ENCODE measurements at places on chromosomes 5 and 9. TPM values are rescaled to one million over a fixed set of nuclear protein-coding genes. Genes with fewer than 3 reads are reported as not detected.

GRCh38 chr5:96826071-96826470, 18.3 kb upstream of the ERAP1 start:
- DNase-seq = no peak

GRCh38 chr5:107518616-107519015, 152.1 kb downstream of the EFNA5 start:
- DNase-seq = no peak

GRCh38 chr5:51386916-51387883, 4.0 kb downstream of the ISL1 start:
- DNase-seq = peak; percentile 10

DNA sequence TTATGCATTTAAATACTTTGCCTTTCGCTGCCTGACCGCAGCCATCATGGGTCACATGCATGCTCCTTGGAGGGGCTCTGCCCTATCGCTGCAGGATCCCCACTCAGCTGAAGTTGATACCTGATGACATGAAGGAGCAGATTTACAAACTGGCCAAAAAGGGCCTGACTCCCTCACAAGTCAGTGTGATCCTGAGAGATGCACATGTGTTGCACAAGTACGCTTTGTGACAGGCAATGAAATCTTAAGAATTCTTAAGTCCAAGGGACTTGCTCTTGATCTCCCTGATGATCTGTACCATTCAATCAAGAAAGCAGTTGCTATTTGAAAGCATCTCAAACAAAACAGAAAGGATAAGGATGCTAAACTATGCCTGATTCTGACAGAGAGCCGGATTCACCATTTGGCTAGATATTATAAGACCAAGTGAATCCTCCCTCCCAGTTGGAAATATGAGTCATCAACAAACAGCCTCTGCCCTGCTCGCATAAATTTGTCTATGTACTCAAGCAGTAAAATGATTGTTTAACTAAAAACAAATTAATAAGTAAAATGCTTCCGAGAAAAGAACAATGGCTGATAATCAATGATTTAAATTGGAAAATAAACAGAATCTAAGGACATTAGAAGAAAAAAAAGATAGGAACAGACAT, 41.6 kb upstream of the PPP2CA start:
- no peak for DNase-seq

DNA sequence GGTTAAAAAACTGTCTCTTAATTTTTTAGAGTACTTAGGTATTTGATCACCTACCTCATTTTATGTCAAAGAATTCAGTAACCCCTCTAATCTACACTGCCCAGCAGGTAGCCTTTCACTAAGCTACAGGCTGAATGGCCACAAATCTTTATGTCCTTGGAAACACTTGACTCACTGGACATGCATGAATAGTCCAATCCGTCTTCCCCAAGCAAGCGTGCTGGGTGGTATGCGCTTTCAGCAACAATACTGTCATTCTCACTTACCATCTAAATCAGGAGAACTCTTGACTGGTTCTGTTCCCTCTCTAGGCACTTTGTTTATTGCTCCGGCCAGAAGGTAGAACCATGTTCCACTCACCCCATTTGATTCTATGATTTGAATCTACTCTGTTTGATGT, 73.1 kb downstream of the TRPM3 start:
- DNase-seq = no peak

DNA sequence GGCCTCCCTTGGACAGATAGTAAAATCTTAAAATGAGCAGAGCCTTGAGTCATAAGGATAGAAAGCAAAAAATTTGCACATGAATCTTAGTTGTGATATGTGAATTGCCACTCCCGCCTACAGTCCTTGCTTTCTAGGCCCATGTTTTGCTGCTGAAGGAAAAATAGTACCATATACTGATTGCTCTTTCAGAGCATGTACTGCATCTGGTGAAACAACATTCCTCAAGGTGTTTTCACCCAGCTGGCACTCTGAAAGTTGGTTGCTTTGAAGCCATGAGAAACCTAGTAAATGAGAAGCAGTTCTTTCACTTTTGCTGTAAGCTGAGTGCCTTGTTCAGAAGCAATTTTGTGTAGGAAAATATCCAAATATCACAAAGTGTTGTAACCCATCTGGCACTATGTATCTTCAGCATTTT, 10.3 kb downstream of the CDC37L1 start:
- no peak for DNase-seq

The NUTM2G gene
- not detected for total RNA-seq

Data from tongue (tissue), 3 donors.